AG10803 (cell line): ENCODE measurements at places on chromosomes 16 and 17.

- no peak for DNase-seq
These were observed 258.0 kb upstream of the ASIC2 start for GRCh38 chr17:33551075-33551474.

DNA sequence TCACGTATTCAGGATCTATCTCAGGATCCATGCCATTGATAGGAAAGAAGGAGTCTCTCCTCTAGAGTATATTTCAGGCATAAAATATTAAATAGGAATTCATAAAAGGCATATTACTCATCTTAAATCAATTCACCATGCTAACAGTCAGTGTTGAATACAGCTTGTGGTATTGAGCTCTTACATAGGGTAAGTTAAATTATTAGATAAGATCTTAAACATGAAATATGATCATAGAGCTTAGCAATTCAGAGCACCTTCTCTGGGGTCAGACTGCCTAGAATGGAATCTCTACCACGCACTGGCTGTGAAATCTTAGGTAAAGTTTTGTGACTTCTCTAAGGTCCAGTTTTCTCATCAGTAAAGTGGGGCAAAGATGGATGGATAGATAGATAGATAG is 20.7 kb downstream of the MARCHF10 start:
- DNase-seq = no peak

GRCh38 chr16:52456368-52456767 is 90.6 kb downstream of the TOX3 start:
- no peak for DNase-seq

DNA sequence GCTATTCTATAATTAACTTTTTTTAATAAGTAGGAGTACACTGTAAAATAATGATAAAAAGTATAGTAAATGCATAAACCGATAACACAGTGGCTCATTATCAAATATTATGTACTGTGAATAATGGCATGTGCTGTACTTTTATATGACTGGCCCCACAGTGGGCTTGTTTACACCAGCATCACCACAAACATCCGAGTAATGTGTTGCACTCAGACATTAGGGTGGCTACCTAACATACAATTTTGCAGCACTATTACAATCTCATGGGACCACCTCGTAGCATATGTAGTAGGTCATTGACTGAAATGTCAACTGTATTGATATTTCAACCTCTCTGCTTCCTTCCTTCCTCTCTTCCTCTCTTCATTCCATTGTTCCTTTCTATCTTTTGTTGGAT is 51.7 kb downstream of the TBX4 start:
- no peak for DNase-seq

GRCh38 chr17:15431766-15432165 is 35.7 kb downstream of the CDRT4 start:
- DNase-seq = no peak

DNA sequence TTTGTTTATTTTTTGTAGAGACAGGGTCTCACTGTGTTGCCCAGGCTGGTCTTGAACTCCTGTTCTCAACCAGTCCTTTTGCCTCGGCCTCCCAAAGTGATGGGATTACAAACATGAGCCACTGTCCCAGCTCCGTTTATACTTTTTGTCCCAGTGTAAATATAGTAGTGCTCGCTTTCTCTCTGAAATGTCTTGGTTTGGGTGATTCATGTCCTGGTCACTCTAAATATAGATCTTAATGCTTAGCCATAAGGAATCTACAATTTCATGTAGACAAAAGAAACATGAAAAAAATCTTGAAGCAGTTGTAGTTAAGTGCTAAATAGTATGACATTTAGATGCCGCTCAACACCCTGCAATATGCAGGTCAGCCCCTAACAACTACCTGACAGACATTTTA is 126.9 kb downstream of the KATNIP start:
- DNase-seq = no peak
